ENCODE measurements at places on chromosomes 12 and 14. TPM values are rescaled to one million over a fixed set of nuclear protein-coding genes. Genes with fewer than 3 reads are reported as not detected.

Gene NRL
- total RNA-seq, result 1.1 TPM

Gene CNTN1
- 55.1 TPM for total RNA-seq

Gene RHEBL1
- total RNA-seq, result 3.4 TPM

Gene RARG
- 24.0 TPM for total RNA-seq

Gene CLEC6A
- not detected for total RNA-seq

Gene FOXA1
- 9.1 TPM for total RNA-seq

Gene TCL1B
- not detected for total RNA-seq

Gene LPAR5
- 0.62 TPM for total RNA-seq

Gene P2RX4
- 16.7 TPM for total RNA-seq

Gene FAM216A
- total RNA-seq, result 17.3 TPM

Gene PIWIL1
- not detected for total RNA-seq

Gene GPR84
- not detected for total RNA-seq

Gene RND1
- 4.3 TPM for total RNA-seq

Gene SYT1
- 5.2 TPM for total RNA-seq

Gene STXBP6
- 2.4 TPM for total RNA-seq

Gene RGS6
- not detected for total RNA-seq

Gene AACS
- total RNA-seq, result 17.2 TPM

Gene CLEC14A
- total RNA-seq, result not detected

Gene EP400
- total RNA-seq, result 24.7 TPM

Gene LRTM2
- total RNA-seq, result 0.05 TPM

Gene ACOT6
- total RNA-seq, result not detected

Gene NID2
- 13.8 TPM for total RNA-seq

Gene C12orf54
- not detected for total RNA-seq

Gene LRIG3
- total RNA-seq, result 3.4 TPM

Gene CLEC4D
- not detected for total RNA-seq

Gene PLEKHD1
- total RNA-seq, result not detected

Gene DYRK2
- 13.0 TPM for total RNA-seq

Gene AQP2
- not detected for total RNA-seq

Gene OR11H7
- total RNA-seq, result not detected

All from A549 treated with GW870086 at 1 μM for 4 hours (cell line).